ENCODE measurements at places on chromosomes 2 and 18.

- no peak for DNase-seq
These were observed 246.4 kb downstream of the VAPA start for GRCh38 chr18:10160251-10160650.

- no peak for DNase-seq
These were observed 7.4 kb downstream of the BCL2L11 start for GRCh38 chr2:111128096-111128495.

DNA sequence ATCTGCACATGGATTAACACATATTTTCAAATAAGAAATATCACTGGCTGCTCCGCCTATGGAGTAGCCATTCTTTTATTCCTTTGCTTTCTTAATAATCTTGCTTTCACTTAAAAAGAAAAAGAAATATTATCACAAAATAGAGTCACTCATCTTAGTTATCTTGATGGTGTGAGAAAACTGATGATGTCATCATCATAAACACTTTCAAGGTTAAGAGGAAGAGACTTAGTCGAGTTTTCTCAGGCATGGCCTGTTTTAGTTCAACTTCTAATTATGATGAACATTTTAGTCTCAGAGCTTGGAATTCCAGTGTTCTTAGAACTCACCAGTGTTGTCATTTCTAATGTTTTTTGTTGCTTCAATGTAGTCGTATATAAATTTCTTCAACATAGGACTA, 506.1 kb downstream of the PTPRM start:
- no peak for DNase-seq

GRCh38 chr2:130872741-130873125, 36.0 kb downstream of the ARHGEF4 start:
- no peak for DNase-seq

DNA sequence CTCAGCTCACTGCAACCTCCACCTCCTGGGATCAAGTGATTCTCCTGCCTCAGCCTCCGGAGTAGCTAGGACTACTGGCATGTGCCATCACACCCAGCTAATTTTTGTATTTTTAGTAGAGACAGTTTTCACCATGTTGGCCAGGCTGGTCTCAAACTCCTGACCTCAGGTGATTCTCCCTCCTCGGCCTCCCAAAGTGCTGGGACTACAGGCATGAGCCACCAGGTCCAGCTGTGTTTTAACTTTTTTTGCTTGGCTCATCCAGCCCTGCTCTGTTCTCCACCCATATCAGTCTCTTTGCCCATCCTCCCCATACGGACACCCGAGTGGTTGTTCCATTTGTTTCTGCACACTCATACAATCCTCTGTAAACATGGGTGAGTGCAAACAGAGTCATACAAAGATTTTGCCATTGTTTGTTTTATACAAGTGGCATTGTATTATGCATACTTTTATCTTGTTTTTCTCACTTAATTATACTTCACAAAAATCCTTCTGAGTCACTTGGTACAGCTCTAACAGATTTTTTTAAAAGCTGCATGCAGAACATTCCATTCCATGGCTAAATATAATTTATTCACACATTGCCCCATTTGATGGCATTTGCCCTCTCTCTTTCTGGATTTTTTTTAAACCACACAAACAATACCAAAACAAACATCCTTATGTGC, 5.3 kb downstream of the APOB start:
- DNase-seq, result no peak

DNA sequence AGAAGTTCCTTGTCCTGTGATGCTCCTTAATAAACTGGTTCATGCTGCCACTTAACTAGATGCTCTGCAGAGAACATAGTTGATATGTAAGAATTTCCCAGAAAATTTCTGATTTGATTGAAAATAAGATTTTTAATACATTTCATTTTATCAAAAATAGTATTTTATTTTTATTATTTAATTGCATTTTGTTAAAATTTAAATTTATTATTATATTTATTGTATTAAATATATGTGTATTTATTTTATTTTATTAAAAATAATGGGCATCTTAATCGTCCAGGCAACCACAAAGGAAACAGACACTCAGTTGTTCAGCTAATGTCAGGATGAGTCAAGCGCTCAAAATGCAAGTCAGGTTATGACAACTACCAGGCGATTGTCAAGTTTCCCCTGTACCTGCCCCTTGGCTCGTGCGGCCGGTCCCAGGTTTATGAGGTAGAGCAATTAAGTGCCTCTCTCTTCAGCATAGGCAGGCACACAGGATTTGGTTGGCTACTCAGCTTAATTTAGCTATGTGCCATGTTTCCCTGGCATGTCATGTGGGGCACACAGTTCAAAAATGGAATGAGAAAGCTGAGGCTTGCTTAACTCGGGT, 361.2 kb downstream of the RND3 start:
- DNase-seq, result no peak

DNA sequence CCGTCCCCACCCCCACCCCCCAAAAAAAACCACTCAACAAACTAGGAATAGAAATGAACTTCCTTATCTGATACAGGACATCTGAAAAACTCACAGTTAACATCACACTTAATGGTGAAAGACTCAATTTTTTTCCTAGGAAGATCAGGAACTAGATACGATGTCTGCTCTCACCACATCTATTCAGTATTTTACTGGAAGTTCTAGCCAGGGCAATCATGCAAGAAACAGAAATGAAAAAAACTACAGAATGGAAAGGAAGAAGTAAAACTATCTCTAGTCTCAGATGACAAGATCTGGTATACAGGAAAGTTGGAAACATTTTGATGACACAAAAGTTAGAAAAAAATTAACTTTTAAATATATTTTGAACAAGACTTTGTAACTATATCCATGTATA, 114.4 kb upstream of the FZD5 start:
- no peak for DNase-seq

All from urinary bladder (tissue), 4 donors.